Mesenchymal stem cell (in vitro differentiated cells and primary cell): ENCODE measurements at places on chromosomes 2 and 18.
A peak's percentile ranks its signal among the peaks of the same experiment; 100 is the strongest.

DNA sequence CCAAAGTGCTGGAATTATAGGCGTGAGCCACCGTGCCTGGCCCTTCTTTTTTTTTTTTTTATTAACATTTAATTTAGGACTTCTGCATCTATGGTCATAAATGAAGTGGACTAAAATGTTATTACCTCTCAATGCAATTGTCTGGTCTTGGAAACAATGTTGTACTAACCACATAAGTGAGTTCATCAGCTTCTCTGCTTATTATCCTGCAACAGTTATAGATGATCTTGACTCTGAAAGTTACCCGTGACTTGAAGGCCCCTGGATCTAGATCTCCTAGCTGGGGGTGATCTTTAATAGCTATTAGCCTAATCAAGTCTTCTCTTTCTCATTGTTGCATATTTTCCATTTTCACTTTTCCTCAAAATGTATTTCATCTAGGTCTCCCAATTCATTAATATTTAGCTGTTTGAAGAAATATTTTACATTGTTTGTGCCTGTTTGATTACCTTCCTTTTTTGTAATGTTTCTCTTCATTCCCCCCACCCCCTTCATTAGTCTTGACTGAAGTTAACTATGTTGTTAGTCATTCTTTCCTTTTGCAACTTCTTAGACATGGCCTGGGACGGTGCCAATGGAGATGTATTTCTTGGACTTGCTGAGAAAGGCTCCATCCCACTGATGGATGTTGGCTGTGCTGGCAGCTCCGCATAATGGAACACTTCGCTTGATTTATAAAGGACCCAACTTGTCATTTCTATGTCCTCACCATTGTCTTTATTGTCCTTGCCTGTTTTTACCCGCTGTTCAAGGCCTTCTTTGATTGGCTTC is 141.6 kb upstream of the RIOK3 start:
- peak; percentile 89 for DNase-seq
- H3K27me3 ChIP-seq, result no peaks in the 10 kb centered on the region
- peaks cover 15% of the 10 kb centered on the region for H3K4me1 ChIP-seq

GRCh38 chr2:190178066-190178722 is 115.7 kb upstream of the MSTN start:
- no peaks in the 10 kb centered on the region for H3K27me3 ChIP-seq
- peaks cover 10% of the 10 kb centered on the region for H3K4me1 ChIP-seq
- no peak overlapping the region for H3K4me3 ChIP-seq

- no peak overlapping the region for H3K4me3 ChIP-seq
- DNase-seq, result peak; percentile 38
- H3K27ac ChIP-seq, result no peak overlapping the region
- H3K27me3 ChIP-seq, result peaks cover 44% of the 10 kb centered on the region
- H3K4me1 ChIP-seq, result peaks cover 11% of the 10 kb centered on the region
Observed at GRCh38 chr2:192190474-192190873, 4.3 kb downstream of the TMEFF2 start.

DNA sequence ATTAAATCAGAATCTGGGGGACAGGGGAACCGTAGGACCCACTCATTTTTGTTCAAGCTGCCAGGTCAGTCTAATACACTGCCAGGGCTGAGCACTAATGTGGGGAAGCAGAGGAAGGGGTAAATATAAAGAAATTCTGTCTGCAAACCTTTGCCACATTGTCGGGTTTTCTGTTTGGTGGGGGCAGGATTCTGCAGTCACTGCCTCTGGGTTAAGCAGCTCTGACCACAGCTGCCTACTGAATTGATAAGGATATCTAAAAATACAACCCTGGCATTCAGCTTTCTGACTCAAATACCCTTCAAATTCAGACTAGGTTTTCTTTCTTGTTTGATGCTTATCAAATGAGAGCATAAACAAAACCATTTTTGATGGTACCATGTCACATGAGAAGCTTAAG is 6.0 kb downstream of the DNER start:
- no peak for DNase-seq
- H3K4me3 ChIP-seq, result no peak overlapping the region
- H3K27me3 ChIP-seq, result peaks cover 60% of the 10 kb centered on the region
- no peaks in the 10 kb centered on the region for H3K36me3 ChIP-seq

DNA sequence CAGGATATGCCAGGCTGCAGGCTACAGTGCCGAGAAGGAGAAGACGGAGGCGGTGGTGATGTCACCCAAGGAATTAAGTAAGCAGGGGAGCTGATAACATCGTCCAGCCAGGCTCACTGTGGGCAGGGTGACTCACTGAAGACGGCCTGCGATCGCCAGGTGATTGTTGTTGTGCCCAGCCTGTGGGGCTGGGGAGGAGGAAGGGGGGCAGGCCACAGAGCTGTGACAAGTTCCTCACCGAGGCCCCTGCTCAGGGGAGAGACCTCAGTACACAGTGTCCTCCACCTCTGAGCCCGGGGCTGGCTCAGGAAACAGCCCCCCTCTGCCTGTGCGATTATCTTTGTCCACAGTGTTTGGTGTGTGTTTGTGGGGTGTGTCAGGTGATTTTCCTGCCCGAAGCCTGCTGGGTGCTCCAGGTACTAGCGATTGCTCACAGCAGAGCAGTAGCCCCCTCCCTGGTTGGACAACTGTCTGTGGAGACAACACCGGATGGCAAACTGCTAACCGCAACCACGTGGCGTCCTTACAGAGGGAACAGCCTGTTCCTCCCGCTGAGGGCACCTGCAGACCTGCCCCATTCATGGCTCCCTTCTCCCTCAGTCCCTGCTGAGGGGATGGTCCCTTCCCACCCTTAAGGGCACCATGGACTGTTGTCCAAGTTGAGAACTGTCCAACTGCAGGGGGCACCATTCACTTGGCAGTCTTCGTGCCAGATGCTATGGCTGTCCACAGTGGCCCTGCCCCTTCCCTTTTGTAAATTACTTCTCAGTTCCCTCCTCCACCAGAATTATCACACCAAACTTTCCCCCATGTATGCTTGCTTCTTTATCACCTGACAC is 95.1 kb downstream of the ZFP36L2 start:
- DNase-seq, result peak; percentile 88
- no peaks in the 10 kb centered on the region for H3K27me3 ChIP-seq
- H3K4me1 ChIP-seq, result peaks cover 29% of the 10 kb centered on the region
- no peak overlapping the region for H3K27ac ChIP-seq
- no peaks in the 10 kb centered on the region for H3K36me3 ChIP-seq
- no peak overlapping the region for H3K4me3 ChIP-seq

GRCh38 chr18:74476140-74476539 is 19.0 kb upstream of the DIPK1C start:
- no peak overlapping the region for H3K27ac ChIP-seq
- H3K4me1 ChIP-seq, result no peaks in the 10 kb centered on the region
- DNase-seq, result peak; percentile 38
- H3K27me3 ChIP-seq, result peaks cover 30% of the 10 kb centered on the region
- no peak overlapping the region for H3K4me3 ChIP-seq
- H3K36me3 ChIP-seq, result no peaks in the 10 kb centered on the region

DNA sequence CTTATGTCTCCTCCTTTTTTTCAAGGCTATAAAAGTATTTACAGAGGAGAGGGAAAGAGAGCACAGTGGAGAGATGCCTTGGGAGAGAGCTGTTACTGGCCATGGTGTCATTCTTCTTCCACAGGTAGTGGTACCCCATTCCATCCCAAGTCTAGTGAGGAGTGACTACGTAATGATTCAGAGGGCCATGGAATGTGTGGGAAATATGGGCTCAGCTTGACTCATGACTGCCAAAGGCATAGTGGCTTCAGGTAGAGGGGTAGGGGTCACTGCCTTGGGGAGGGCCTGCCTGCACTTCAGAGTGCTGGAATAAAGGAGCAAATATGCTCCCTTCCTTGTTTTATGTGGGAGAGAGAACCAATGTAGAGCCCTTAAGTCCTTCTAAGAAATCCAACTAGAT is 620.6 kb downstream of the IRS1 start:
- H3K27me3 ChIP-seq, result no peaks in the 10 kb centered on the region
- H3K4me3 ChIP-seq, result no peak overlapping the region
- no peaks in the 10 kb centered on the region for H3K4me1 ChIP-seq
- no peak overlapping the region for H3K27ac ChIP-seq

- no peak for DNase-seq
- H3K27ac ChIP-seq, result no peak overlapping the region
- peaks cover 11% of the 10 kb centered on the region for H3K27me3 ChIP-seq
- no peaks in the 10 kb centered on the region for H3K36me3 ChIP-seq
- H3K4me3 ChIP-seq, result no peak overlapping the region
Observed at GRCh38 chr18:75116809-75117208, 92.1 kb downstream of the PTGR3 start.

GRCh38 chr2:52145005-52145404 is 1113.1 kb upstream of the NRXN1 start:
- no peaks in the 10 kb centered on the region for H3K4me1 ChIP-seq
- peak; percentile 18 for DNase-seq
- H3K4me3 ChIP-seq, result no peak overlapping the region
- H3K27ac ChIP-seq, result no peak overlapping the region
- no peaks in the 10 kb centered on the region for H3K27me3 ChIP-seq

GRCh38 chr2:12270876-12271588 is 445.7 kb upstream of the TRIB2 start:
- no peak overlapping the region for H3K4me3 ChIP-seq
- H3K36me3 ChIP-seq, result no peaks in the 10 kb centered on the region
- DNase-seq, result no peak
- no peaks in the 10 kb centered on the region for H3K27me3 ChIP-seq
- no peaks in the 10 kb centered on the region for H3K4me1 ChIP-seq
